Activated CD4-positive, CD25-positive, alpha-beta regulatory T cell (primary cell): ENCODE measurements at places on chromosomes 1 and 21.

DNA sequence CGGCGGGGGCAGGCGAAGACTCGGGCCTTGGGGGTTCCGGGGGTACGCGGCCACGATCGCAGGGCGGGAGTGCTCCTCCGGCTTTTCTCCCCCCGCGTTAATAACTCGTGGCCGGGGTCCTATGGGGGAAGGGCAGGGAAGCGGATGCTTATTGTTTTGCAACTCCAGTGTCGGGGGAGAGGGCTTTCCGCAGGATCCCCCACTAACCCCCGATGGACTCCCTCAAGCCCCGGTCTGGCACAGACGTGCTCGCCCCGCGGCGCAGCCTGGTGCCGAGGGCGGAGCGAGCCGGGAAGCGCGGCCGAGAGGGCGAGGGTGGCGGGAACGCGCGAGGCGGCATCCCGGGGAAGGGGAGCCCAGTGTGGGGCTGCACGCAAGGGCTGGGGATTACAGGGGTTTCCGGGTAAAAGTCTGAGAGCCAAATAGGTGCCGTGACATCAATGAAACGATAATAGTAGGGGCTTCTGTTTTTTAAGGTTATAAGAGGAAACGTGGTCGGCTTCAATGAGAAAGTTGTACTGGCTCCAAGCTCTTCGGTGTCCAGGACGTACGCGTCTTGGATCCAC lies 772 bp downstream of the UCK2 start:
- peak; percentile 26 for DNase-seq

- no peak for DNase-seq
Observed at GRCh38 chr1:173297798-173298391, 90.8 kb upstream of the TNFSF4 start.

GRCh38 chr1:47416319-47417169 lies 459 bp downstream of the FOXE3 start:
- no peak for DNase-seq

GRCh38 chr1:93908394-93909145 lies 660 bp downstream of the GCLM start:
- DNase-seq = peak; percentile 22

- no peak for DNase-seq
Observed at GRCh38 chr1:5648410-5649165, 343.6 kb downstream of the NPHP4 start.

- DNase-seq = no peak
Observed at GRCh38 chr21:22804151-22804550, 1805.9 kb downstream of the NCAM2 start.

DNA sequence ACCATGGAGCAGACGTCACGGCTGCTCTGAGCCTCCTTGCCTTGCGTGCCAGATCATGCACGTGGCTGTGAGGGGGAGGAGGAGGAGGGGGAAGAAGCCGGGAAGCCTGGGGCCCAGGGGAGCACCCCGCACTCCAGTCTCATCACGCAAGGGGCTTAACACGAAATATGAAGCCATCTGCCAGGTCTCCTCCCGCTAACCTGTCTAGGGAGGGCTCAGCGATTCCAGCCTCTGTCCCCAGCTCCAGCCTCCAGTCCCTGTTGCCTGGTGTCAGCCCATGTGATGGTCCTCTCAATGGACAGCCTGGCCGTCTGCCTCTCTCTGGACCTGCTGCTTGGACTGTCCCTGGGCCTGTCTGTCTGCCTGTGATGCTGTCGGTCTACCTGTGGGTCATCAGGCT lies 22.5 kb upstream of the C1QA start:
- DNase-seq = no peak

DNA sequence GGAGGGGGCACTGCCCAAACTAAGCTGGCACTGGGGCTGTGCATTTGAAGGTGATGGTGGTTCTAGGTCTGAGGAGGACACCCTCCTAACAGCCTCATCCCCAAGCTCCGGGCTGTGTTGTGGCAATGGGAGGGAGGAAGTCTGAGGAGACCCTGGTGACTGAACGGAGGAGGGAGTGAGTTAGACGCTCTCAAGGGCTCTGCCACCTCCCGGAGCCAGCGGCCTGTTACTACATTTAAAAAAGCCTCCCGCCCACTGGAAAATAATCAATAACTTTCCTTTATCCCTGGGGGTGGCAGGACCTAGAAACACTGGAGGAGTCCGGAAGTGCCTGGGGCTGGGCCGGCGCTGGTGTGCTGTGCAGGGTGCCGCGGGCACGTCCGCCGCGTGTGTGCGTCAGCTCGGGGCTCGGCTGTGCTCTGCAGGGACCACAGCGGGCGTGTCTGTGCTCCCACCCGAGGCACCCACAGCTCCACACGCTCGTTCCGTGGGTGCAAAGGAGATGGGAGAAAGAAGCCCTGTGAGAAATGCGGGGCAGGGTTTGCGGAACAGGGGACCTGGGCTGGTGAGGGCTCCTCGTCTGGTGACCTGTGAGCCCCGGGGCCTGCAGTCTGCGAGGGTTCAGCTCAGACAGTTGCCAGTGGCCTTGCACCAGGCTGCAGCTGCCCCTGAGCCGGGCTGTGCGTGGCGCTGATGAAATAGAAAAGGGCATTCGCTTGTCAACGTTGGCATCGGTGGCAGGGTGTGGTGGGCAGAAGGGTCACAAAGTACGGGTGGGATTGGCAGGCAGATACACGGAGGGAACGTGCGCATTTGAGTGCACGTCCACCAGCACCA lies 5.3 kb downstream of the SAMD11 start:
- DNase-seq = no peak

DNA sequence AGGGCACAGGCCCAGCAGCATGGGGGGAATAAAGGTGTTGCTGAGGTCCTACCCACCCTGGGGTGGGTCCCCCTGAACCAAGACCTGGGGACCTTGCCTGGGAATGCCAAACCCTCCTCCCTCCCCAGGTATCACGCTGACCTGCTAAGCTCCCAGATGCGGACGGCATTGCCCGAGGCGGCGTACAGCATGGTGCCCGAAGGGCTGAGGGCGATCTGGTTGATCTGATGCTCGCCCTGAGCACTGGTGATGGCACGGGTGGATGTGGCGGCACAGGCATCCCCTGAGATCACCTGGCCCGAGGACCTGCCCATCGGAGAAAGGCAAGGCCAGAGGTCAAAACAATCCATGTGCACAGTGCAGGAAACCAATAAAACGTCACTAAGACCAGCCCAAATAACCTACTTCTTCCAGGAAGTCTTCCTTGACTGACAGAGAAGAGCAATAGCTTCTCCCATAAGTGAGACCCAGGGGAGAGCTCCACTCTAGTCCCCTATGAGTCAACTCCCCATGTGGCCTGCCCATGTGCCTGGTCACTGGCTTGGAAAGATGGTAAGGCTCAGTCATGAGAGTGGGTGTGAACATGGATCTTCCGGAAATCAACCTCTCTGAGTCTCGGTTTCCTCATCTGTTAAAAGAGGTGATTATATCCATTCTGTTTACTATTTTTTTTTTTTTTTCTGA lies 46.3 kb downstream of the KIF21B start:
- no peak for DNase-seq

GRCh38 chr1:66553846-66554245 lies 19.9 kb downstream of the SGIP1 start:
- no peak for DNase-seq

DNA sequence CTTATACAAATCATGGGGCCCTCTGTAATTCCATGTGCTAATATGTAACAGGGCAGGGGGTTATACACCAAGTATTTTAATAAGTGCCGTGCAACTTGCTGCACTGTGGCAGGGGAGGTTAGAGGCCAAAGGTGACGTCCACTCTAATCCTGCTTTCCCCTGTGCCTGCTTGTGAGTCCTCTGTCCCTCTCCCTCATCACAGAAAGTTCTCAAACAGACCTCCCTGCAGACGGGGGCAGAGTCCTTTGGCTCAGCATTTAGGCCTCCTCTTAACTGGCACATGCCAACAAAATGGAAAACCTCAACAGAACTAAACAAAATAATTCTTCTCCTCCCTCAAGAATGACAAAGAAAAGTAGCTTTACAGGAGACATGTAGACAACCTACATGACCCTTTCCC lies 2.9 kb downstream of the RXRG start:
- DNase-seq = no peak

DNA sequence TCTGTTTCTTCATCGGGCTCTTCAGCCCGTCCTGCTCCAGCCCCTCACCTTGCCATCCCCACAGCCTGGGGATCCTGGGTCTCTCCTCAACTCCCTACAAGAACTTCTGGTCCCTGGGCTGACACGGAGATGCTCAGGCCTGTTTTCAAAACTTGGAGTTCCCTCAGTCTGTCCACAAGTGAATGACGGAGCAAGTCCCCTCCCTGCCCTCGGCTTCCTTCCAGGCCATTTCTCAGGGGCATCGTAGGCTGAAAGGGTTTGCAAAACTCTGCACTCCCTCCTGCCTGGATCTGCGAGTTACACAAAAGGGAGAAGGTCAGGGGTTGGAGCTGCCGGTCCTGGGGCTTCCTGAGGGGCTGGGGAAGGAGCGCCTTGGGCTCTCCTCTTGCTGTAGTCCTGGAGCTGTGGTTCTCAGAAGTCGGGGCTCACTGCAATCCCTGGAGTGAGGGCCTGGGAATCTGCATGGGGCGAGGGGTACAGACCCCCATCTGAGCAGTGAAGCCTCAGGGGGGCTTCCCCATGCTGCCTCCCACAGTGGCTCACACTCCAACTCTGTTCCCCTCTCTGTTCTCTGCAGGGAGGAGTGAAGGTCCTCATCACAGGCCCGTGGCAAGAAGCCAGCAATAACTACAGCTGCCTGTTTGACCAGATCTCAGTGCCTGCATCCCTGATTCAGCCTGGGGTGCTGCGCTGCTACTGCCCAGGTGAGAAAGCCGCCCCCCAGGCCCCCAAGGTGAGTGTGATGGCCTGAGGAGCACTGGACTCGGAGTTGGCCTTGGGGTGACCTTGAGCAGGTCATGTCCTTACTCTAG lies 100.6 kb upstream of the VAMP3 start:
- no peak for DNase-seq

GRCh38 chr1:55444667-55445066 lies 229.5 kb upstream of the USP24 start:
- DNase-seq = no peak

DNA sequence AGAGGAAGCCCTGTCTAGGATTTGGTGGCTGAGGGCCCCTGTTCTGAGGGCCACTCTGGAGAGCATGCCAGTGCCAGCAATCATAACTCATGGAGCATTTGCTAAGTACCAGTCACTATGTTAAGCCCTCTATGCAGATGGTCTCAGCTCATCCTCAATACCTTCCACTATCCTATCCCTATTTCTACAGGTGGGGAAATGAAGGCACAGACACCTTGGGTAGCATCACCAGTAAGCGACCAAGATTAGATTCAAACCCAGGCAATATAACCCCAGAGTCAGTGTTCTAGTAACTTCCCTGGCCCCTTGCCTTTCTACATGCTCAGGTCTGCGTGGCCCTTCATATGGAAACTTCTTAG lies 7.9 kb upstream of the NBPF1 start:
- DNase-seq = no peak

- no peak for DNase-seq
Observed at GRCh38 chr1:5733596-5733995, 258.6 kb downstream of the NPHP4 start.
